Activated naive CD8-positive, alpha-beta T cell treated with anti-CD3 and anti-CD28 coated beads, Interleukin-2, amount 50 U/mL, for 24 hours (primary cell): ENCODE measurements at places on chromosomes 1 and 21.

- DNase-seq = no peak
Observed at GRCh38 chr1:46599059-46599970, 4.8 kb downstream of the MKNK1 start.

GRCh38 chr1:177429234-177429633 is 258.5 kb downstream of the BRINP2 start:
- no peak for DNase-seq

- DNase-seq = peak; percentile 11
Observed at GRCh38 chr1:239647045-239647444, 260.7 kb downstream of the CHRM3 start.

GRCh38 chr1:232766904-232767303 is 38.3 kb upstream of the MAP10 start:
- DNase-seq = no peak

- DNase-seq = no peak
Observed at GRCh38 chr1:111852261-111852721, 96.6 kb downstream of the DDX20 start.

- DNase-seq = no peak
Observed at GRCh38 chr1:171403393-171403792, 81.9 kb upstream of the PRRC2C start.

- DNase-seq = no peak
Observed at GRCh38 chr21:45326891-45327440, 39.3 kb upstream of the POFUT2 start.

GRCh38 chr1:34590211-34590623 is 164.6 kb upstream of the GJB5 start:
- DNase-seq = no peak

DNA sequence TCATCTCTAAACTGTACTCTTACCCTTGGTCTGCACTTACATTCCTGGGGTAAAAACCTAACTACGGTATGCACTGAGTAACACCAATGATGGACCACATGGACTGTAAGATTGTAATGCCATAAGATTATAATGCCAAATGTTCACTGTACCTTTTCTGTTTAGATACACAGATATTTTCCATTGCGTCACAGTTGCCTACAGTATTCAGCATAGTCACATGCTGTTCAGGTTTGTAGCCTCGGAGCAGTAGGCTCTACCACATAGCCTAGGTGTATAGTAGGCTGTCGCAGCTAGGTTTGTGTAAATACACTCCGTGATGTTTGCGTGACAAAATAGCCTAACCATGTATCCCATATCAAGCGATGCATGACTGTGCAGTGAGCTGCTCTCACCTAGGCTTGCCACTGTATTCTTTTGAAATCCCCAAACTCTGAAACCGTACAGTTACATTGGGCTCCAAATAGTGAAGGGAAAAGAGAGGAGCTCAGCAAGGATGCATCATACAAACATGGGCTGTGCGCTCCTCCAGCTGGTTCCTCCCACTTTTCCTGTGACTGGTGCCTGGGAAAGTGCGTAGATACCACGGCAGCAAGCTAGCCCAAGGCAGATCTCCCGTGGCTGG is 35.2 kb downstream of the CFAP57 start:
- no peak for DNase-seq

- DNase-seq = no peak
Observed at GRCh38 chr1:86352086-86352485, 44.0 kb downstream of the ODF2L start.

- DNase-seq = peak; percentile 54
Observed at GRCh38 chr1:53327182-53327913, 522 bp downstream of the LRP8 start.

GRCh38 chr1:2519729-2520128 is 6.7 kb downstream of the PANK4 start:
- no peak for DNase-seq

- no peak for DNase-seq
Observed at GRCh38 chr1:167544447-167545093, 9.0 kb downstream of the CREG1 start.

DNA sequence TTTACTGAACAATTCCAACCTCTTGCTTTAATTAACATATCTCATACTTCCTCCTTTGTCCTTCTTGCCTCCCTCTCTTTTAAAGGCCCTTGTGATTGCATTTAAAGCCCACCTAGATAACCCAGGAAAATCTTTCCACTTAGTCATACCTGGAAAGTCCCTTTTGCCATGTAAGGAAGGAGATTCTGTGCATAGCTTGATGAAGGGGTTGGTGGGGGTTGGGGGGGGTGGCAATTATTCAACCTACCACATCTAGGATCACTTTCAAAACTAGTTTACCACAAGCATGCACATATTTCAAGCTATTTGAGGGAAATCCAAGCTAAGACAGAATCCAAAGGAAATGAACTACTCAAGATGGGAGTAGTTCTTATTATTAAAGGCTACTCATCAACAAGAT is 249.1 kb upstream of the PTBP2 start:
- DNase-seq = no peak

GRCh38 chr1:116861137-116861536 is 48.6 kb upstream of the PTGFRN start:
- no peak for DNase-seq

DNA sequence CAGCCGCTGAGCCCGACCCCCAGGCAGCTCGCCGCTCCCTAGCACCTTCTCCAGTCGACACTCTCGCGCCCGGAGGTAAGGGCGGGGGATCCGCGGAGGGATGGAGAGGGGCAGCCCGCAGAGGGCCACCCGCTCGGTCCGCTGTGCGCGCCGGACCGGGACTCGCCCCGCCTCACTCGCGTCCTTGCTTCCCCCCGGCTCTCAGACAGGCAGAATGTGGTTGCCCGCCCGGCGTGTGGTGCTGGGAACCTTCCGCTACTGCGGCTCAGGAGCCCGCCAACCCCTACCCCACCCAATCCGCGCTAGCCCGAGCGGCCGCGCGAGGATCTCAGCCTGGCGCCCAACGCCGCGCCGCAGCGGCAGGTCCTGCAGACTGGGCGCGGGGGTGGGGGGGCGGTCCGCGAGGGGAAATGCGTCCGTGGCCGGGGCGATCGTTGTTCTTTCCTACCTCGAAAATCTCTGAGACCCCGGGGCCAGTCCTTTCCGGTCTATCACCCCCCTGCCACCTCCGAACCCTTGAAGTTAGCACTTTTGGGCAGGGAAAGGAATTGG is 404 bp downstream of the LRRC8C start:
- peak; percentile 62 for DNase-seq

DNA sequence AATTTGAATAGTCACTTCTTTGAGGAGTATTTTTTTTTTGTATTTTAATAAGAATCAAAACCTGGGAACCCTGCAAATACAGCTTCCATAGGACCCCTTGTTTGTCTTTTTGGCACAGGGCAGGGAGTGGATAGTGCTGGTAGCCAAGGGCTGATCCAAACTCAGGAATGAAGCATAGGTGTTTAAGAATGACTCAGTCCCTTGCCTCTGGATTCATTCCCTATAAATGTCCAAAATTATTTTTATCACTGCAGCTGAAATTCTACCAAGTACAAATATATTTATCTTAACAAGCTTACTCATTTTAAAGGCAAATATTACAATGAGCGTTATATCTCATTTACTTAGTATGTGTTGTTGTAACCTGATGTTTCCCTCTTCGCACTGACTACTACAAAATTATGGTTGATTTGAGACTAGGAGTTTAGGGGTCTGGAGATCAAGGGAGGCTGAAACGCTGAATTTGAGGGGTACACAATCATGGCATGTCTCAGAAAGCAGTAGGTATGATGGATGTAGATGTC is 278.6 kb upstream of the LYPLAL1 start:
- no peak for DNase-seq

- DNase-seq = peak; percentile 23
Observed at GRCh38 chr1:224929335-224930237, at the start of gene DNAH14. TSS of gene DNAH14 (plus strand) at chr1:224929675. CDS start at chr1:224952703, 23,028 bp downstream.

GRCh38 chr1:86928819-86929218 is 14.4 kb downstream of the HS2ST1 start:
- DNase-seq = no peak

- DNase-seq = no peak
Observed at GRCh38 chr1:50913954-50914353, 46.1 kb downstream of the FAF1 start.

DNA sequence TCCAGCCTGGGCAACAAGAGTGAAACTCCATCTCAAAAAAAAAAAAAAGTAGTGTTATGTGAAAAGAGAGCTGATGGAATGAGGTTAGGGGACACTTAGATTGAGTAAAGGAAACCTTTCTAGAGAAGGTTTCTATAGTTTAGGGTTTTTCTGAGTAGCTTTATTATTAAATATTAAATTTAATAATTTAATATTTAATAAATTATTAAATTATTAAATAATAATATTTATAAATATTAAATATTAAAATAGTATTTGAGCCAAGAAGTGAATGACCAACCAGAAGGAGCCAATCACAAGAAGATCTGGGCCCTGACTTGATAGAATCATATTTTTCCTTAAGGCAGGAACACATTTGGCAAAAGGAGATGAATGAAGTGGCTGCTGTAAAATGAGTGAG is 50.7 kb downstream of the ALG6 start:
- DNase-seq = no peak

DNA sequence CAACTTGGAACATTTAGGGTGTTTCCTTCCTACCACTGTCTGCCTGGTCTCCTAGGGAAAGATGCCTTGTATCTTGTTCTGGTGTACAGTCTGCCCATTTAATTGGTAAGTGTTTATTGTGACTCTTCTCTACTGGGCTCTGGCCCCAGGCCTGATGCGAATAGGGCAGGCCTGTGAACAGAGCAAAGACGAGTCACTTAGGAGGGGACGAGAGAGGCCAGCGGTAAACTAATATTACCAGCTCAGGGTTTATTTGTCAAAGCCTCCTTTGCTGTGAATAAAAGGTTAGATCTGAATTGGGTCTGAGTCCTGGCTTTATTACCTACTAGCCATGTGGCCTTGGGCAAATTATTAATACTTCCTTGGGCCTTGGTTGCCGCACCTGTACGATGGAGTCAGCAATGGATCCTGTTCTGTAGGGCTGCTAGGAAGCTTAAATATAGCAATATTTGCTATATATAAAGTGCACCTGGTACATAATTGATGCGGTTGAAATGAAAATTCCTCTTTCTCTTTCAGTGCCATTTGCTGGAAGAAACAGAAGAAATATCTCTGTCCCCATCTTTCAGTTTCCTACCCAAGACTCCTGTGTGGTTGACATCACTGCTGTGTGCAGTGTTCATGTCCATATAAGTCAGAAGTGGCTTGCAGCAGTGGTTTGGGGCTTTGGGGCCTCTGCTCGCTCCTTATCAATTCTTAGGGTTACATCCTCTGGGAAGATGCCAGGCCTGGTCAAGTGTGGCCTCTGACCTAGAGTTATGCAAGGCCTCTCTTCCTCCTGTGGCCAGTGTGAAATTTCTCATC is 32.4 kb downstream of the MAPKAPK2 start:
- no peak for DNase-seq

GRCh38 chr21:18443085-18443484 is 39.5 kb upstream of the TMPRSS15 start:
- no peak for DNase-seq

DNA sequence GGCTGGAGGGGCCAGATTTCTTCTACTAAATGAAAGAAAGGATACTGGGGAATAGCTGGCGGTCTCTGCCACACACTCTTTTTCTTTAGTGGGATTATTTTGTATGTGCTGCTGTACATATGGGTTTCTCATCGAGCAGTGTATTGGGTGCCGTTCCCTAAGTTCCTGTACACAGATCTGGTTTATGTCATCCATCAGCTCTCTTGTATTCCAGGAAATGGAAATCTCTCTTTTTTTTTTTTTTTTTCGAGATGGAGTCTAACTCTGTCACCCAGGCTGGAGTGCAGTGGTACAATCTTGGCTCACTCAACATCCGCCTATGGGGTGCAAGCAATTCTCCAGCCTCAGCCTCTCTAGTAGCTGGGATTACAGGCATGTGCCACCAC is 27.0 kb upstream of the NID1 start:
- DNase-seq = no peak

GRCh38 chr1:204571128-204571527 is 54.9 kb downstream of the MDM4 start:
- no peak for DNase-seq

- no peak for DNase-seq
Observed at GRCh38 chr1:178134061-178134460, 40.2 kb downstream of the RASAL2 start.

- no peak for DNase-seq
Observed at GRCh38 chr1:37498872-37499617, 15.5 kb downstream of the MEAF6 start.

DNA sequence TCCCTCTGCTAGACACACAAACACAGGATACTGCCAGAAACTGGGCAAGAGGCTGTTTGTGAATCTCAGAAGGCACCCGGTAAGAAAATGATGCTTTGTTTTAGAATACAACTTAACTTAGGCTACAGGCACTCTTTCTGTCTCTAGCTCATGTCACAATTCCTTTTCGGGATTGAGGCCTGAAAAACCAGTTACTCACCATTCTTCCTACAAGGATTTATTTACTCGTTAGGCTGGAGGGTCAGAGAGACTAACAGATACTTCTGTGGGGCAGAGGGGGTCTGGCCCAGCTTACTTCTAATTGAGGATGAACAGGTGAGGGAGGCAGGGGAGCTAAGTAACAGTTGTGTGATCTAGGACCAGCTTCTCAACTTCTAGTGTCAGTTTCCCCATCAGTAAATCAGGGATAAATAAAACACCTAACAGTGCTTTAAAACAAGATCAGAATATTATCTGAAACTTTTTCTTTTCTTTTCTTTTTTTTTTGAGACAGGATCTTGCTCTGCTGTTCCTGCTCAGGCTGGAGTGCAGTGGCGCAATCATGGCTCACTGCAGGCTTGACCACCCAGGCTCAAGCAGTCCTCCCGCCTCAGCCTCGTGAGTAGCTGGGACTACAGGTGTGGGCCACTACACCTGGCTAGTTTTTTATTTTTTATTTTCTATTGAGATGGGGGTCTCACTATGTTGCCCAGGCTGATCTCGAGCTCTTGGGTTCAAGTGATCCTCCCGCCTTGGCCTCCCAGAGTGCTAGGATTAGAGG is 31.9 kb downstream of the NFYC start:
- DNase-seq = no peak

DNA sequence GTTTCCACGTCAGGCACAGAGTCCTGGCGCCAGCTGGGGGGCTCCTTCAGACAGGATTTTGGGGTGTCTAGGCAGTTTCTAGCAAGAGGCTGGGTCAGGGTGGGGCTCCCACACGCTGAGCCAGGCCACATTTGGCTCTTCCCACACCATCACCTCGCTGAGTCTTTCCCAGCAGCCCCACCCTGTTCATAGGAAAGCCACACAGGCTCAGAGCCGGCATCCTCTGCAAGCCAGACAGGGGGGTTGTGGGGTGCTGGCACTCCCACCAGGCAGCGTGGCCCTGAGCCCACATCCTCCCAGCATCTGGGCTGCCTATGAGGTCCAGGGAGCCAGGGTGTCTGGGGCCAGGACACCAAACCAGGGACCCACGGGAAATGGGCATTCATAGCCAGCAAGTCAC is 2.8 kb upstream of the GPR153 start:
- no peak for DNase-seq

GRCh38 chr1:172790245-172790644 is 131.3 kb downstream of the FASLG start:
- DNase-seq = no peak

- DNase-seq = peak; percentile 6
Observed at GRCh38 chr1:118185084-118185832, at the start of gene SPAG17. TSS of gene SPAG17 (minus strand) at chr1:118185228. CDS start at chr1:118185157, 71 bp downstream.
